ENCODE measurements at places on chromosomes 2 and 18.

GRCh38 chr2:13005761-13006335 lies 289.1 kb downstream of the TRIB2 start:
- no peak for DNase-seq

DNA sequence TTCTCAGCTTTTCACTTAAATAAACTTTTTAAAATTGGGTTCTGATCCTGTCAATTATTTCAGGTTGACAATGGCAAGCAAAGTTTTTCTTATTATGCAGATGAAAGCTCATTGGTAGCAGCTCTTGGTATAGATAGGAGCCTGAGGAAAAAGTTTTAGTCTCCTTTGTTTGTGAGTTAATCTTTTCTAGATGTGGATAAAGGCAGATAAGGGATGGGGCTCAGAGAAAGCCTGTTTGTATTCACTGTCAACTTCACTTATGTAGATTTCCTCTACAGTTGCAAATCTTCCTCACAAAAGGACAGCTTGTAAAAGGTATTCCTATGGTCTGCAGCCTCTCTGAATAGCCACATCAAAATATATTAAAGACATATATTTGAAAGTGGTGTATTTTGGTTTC lies 224.5 kb upstream of the SPOPL start:
- DNase-seq = no peak

GRCh38 chr2:151408788-151409600 lies 708 bp upstream of the RIF1 start:
- no peak for DNase-seq

GRCh38 chr18:65704046-65704445 lies 46.8 kb upstream of the CDH7 start:
- DNase-seq = no peak

GRCh38 chr2:88856409-88857135 lies 165.1 kb downstream of the RPIA start:
- DNase-seq = no peak

DNA sequence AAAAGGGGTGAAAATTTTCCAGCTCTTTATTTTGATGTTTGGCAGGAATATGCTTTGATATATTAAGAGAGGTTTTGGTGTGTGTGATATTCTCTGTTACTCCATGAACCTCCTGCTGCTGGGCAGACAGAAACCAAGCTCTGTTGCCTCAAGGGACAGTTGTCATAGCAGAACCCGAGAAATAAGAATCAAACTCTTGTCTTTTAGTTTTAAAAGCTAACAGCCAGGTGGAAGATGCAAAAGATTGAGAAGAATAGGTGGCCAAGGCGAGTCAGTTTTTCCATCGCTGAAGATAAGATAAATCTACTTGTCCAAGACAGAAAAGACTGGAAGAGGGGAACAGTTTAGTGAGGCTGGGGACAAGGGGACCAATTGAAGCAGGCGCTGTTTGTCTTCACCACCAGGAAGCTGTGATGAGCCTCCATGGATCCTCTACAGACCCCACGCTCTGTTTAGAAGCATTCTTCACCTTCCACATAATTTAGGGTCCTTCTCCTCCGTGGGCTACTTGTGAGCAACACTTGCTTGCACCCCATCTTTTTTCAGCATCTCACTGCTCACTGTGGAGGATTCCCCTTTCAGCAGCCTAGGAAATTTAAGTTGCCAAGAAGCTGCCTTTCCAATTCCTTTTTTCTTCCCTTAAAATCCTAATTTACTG lies 23.9 kb downstream of the PMAIP1 start:
- DNase-seq = no peak

DNA sequence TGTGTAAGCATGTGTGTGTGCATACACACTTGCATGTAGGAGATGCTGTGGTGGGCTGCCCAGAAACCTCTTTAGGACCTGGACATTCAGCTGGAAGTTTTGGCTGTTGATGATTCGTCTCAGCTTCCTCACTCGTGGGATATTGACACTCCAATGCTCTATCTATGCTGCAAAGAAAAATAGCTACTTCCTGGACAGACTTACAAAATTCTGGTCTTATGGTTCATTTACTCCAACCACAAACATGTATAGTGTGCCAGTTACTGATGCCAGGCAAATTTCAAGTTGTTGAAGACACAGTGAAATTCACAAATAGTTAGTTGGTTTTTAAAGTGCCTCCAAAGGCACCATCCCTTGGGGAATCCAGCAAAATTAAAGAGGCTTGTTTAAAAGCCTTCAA lies 882.6 kb downstream of the CPS1 start:
- no peak for DNase-seq

- no peak for DNase-seq
Observed at GRCh38 chr2:118221536-118222272, 133.4 kb downstream of the INSIG2 start.

DNA sequence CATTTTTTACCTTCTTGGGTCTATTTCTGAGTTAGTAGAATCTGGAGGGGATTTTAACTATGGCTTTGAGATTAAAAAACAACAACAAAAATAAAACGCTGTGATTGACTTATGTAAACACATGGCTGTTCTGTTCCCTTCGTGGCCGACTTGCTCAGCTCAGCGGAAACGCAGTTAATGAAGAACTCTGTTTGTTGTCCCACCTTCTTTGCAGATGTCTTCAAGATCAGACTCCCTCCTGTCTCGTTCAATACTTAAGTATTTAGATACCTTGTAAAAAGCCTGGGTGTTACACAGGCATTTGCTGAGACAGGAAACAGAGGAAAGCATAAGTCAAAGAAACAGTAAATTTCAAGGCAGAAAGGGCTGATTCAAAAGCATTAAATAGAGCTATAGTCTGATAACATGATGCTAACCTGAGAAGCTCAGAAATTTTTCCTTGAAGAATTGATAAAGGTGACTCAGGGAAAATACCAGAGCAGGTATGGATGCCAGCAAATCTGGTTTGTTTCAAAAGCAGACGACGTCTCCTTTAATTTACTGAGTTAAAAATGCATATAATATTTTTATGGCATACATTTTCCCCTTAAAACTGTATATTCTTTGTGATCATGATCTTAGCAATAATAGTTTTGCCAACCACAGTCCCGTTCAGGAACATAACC lies 21.7 kb upstream of the POLI start:
- no peak for DNase-seq

DNA sequence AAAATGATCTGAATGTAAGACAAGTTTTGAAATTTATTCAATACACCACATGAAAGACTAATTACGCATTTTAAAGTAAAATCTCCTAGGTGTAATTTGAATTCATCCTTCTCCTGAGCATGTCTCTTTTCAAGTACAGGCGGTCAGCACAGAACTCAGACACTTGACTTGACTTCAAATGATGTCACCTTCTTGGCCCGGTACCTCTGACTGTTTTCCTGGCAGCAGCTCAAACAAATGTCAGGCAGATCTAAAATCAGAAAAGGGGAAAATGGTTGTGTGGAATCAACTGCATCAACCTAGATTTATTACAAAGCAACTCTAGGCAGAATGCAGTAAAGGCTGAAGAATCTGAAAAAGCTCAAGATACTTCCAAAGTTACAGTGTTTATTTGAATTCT lies 11.4 kb upstream of the PROKR1 start:
- no peak for DNase-seq

- no peak for DNase-seq
Observed at GRCh38 chr2:120628248-120628647, 107.4 kb upstream of the GLI2 start.
